ENCODE measurements at places on chromosomes 6 and 20.

GRCh38 chr6:92380803-92381601, 1038.4 kb downstream of the EPHA7 start:
- DNase-seq: no peak

DNA sequence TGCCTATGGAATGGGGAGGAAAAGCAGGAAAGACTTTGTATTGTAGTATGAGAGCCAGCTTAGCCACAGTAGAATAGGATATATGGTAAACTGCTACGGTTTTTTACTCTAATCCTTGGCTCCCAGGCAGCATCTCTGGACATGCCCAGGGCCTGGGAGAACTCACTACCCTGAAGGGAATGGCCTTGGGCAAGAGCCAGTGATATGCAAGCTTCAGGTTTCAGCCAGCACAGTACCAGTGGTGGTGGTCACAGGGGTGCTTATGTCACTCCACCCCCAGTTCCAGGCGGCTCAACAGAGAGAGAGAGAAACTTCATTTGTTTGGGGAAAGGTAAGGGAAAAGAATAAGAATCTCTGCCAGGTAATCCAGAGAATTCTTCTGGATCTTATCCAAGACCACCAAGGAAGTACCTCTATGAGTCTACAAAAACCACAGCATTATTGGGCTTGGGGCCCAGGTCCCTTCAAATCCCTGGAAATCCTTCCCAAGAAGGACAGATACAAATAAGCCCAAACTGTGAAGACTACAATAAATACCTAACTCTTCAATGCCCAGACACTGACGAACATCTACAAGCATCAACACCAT, 121.2 kb downstream of the THBS2 start:
- no peak for DNase-seq

DNA sequence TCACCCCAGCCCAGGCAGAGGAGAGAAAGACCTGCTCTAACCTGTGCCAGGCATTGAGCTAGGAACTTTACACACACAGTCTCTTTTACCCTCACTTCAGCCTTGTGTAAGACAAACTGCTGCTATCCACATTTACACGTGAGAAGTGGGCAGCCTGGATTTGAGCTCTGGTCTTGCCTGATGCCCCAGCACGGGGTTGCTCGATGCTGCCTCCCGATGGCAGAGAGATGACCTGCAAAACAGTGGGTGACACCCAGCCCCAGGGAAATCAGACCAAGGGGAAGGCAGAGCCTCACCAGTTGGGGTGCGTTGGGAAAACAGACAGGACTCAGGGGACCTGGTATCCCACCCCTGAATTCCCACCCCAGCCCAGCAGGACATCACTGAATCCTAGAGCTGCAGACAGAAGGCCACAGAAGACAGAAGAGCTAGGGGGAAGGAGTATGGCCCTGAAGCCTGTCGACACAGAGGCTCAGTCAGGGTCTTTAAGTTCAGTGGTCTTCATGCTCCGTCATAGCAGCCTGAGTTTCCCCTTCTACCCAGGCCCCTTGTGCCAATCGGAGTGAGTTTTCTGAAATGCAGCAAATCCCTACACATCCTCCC, 990 bp downstream of the BPI start:
- DNase-seq: no peak

- no peak for DNase-seq
These were observed 210.0 kb upstream of the PRDM1 start for GRCh38 chr6:105875974-105876640.

DNA sequence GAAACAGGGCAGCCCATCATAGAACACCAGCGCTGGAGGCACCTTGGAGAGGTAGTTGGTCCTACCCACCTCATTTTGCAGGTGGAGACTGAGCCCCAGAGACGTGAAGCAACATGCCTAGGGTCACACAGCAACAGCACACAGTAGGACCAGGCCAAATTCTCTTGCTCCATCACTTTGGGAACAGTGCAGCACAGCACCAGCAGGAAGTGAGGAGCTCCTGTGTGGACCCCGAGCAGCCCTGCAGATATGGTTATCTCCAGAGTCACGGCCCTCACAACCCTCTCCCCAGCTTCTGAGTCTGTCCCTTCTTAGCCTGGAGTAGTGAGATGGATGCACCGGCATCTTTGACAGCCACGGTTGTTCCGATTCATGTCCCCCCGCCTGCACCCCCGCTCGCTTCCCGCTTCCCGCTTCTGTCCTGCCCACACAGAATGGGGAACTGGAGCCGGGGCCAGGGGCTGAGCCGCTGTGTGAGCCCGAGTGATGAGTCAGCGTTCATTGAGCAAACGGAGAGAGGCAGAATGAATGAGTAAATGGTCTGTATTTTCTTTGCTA, 72.6 kb upstream of the DUSP22 start:
- DNase-seq: no peak

GRCh38 chr6:39102071-39102820, 12.7 kb downstream of the SAYSD1 start:
- no peak for DNase-seq

GRCh38 chr6:117272891-117273290, 7.5 kb downstream of the VGLL2 start:
- DNase-seq: no peak

- no peak for DNase-seq
These were observed 2.0 kb upstream of the SDC4 start for GRCh38 chr20:45350217-45350616.

DNA sequence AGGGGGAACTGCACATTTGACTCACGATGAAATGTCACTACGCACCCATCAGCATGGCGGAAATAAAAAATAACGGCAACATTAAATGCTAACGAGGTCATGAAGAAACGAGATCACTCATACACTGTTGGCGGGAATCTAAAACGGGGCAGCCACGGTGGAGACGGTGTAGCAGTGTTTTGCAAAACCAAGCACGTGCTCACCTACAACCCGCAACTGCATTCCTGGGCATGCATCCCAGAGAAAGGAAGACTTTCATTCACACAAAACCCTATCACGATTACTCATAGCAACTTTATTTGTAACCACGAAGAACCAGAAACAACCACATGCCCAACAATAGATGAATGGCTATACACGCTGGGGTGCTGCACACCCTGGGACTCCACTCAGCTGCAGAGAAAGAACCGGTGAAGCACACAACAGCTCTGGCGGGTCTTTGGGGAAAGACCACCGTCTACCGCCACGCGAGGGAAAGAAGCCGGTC, 77.0 kb downstream of the YTHDF1 start:
- DNase-seq: no peak

GRCh38 chr6:35072698-35073055, 68.5 kb downstream of the TCP11 start:
- DNase-seq: no peak

DNA sequence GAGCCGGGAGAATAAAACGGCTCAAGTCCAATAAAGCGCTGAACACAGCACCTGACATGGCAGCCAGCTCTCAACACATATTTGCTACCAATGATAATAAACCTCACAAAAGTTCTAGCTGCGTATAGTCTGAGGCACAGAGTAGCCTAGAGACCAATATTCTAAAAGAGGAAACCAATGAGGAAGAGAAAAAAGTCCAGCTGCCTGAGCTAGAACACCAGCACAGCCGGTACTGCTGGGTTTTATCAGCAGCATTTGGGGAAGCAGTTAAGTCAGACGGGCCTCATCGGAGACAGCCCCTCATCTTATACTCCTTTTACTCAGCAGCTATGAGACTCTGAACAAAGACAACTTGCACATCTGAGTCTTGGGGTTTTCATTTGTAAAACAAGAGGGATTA, 2.4 kb upstream of the RTF2 start:
- no peak for DNase-seq

DNA sequence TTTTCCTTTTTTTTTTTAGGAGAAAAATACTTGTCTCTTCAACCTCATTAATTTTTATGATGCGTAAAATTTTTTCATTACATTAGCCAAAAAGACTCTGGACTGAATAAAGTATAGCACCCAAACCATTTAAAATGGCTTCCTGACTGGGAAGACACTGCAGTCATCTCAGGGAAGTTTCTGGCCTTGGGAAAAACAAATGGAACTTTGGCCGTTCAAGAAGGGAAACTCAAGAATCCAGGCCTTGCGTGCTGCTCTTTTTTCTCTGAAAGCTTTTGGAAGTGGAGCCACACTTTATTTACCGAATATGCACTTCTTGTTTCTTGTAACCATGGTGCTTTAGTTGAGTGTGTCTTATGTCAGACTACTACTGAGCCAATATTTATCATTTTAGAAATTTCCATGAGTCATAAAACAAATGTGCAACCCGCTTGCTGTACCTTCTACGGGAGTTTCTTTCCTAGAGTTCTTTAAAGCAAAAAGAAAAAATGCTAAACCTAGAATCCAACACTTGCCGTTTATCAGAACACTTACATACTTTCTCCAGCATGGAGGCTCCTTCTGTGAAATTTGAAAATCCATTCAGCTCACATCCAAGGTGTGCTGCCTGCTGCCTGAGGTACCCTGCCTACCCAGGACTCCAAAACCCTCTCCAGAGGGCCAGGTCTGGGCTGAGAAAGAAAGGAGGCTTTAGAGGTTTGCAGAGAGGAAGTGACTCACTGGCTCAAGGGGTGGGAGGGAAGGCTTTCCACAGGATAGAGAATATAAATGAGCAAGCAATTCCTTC, 11.5 kb upstream of the DSTN start:
- DNase-seq: peak; percentile 2

GRCh38 chr6:119035459-119035858, 43.0 kb downstream of the FAM184A start:
- no peak for DNase-seq

DNA sequence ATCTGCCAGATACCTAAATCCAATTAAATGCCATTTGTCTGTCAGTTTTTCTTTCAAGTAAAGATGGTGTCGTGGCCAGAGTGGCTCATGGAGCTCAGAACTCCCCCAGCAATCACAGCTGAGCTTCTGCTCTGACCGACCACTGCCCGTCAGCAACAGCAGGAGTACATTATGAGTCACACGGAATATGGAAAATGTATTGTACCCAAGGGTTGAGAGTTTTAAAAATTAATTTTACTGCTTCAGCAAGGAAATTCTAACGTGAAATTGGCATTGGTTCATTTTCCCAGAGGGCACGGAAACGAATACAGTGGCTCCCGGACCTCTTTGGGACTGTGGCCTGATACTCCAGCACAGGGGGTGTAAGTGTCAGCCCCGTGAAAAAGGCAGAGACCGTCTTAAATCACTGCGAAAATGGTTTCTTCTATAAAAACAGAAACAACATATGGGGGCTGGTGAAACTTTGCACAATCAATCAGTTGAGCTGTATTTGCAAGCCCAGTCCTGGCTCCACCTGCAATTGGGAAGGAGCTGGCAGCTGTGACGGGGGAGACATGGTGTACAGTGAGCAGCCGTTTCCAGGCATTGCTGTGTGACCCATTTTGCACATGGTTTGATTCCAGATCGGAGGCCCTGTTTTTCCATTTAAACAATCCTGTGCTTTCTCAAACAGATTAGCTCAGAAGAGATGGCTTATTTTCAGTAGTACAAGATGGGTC, 12.8 kb downstream of the NPEPL1 start:
- no peak for DNase-seq

- no peak for DNase-seq
These were observed 128.7 kb upstream of the TRAF3IP2 start for GRCh38 chr6:111734068-111735061.

DNA sequence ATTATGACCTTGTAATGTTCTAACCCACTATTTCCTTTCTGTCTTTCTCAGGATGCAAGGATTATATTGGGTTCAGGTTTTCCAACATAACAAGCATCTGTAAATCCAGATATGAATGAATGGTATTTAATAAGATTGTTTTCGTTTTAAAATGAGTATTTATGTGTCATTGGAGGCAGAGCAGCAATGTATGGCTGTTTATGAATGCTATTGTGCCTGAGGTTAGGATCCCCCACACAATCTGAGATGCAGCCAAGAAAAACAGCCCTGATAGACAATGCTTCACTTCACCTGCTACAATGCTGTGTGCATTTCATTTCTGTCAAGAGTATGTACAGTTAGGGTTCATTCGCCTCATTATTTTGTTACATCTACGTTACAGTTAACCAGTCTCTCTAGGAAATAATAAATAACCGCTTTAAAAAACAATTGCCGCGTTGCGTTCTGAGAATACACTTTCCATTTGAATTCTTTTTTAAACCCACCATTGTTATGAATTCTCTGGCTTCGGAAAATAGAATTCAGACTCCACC, 19.6 kb downstream of the TFAP2A start:
- DNase-seq: no peak

- DNase-seq: no peak
These were observed 126.7 kb downstream of the UNC5CL start for GRCh38 chr6:40912158-40912946.

- no peak for DNase-seq
These were observed 594.6 kb downstream of the DOK5 start for GRCh38 chr20:55070001-55070400.

GRCh38 chr6:121694389-121694788, 258.9 kb downstream of the GJA1 start:
- DNase-seq: no peak

DNA sequence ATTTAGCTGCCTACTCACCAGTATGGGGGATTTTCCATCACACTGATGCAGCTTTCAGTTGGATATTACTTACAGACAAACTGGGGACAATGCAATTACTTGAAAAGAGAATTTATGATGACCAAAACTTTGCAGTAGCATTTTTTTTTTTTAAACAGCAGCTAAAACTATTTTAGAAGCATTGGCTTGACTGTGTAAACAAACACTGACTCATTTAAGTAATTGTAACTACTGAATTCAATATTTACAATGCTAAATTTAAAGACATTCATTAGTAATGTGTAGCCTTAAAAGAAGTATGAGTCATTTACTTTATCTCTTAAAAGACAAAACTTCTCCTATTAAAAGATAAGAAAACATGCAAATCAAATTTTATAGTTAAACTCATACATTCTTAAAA, 295.9 kb upstream of the FERMT1 start:
- no peak for DNase-seq

GRCh38 chr6:9675122-9675521, 739.8 kb downstream of the TFAP2A start:
- DNase-seq: no peak

- no peak for DNase-seq
These were observed 37.3 kb downstream of the KCNB1 start for GRCh38 chr20:49445176-49445575.

DNA sequence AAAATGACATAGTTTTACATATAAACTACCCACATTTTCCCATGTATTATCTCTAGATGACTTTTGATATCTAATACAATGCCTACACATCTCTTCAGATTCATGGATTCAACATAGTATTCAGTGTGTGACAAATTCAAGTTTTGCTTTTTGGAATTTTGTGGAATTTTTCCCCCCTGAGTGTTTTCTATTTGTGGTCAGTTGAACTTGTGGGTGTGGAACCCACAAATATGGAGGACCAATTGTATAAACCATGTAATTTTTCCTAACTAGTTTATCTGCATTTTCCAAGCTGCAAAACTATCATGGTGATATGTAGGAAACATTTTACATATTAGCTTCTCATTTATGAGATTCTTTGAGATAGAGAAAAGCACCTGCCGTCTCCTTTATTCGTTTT, 374.3 kb upstream of the SOX4 start:
- DNase-seq: no peak

DNA sequence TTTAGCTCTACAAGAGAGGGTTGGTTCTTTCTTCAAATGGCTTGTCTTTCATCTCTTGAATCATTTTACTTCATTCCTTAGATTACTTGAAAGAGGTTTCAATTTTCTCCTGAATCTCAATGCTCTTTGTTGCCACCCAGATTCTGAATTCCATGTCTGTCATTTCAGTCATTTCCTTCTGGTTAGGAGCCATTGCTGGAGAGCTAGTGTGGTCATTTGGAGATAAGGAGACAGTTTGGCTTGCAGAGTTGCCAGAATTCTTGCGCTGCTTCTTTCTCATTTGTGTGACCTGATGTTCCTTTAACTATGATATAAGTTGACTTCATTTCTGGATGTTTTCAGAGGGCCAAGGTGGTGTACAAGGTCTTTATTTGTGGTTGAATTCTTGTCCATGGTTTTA, 157.8 kb downstream of the SLC22A3 start:
- DNase-seq: no peak

Measured in stimulated activated naive CD4-positive, alpha-beta T cell treated with Interleukin-2 at 50 U/mL for 16 hours (primary cell).